ENCODE measurements at places on chromosomes 1 and 21. TPM values are rescaled to one million over a fixed set of nuclear protein-coding genes. Genes with fewer than 3 reads are reported as not detected.

The CELA2A gene
- not detected for total RNA-seq

The LCE2B gene
- total RNA-seq = not detected

GRCh38 chr1:183188240-183188639, 2.2 kb downstream of the LAMC2 start:
- DNase-seq = no peak

GRCh38 chr21:46152927-46153246, 2.5 kb downstream of the FTCD start:
- no peak for DNase-seq

DNA sequence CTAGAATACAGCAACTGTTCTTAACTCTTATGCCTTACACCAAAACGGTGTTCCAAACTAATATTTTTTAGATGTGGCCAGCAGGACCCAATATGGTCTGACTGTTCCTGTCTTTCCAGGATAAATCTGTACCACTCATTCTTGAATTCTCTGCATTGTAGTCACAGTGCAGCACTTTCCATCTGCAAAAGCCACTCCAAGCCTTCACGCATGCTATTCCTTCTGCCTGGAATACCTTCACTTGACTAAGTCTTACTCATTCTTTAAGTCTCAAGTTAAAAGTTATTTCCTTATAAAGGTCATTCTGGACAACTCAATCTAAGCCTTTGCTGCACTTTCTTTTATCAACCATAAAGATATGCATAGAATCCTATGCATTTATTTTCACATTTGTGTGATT, 1194.5 kb downstream of the PLA2G4A start:
- no peak for DNase-seq

DNA sequence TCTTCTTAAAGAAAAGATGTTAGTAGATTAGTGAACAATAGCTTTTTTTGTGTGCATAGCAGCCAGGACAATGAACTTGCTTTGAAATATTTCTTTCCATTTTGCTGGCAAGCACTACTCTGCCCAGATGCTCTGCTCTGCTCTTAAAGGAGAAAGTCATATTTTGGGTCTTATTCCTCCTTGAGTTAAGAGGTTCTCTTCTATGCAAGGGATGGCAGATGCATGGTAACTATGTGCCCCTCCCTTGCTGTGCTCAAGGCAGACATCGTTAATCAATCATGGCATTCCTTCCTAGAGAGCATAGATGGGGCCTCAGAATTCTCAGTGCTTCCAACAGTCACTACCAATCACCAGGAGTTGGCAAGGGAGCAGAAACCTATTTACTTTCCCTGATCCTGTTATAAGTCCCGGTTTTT, 27.6 kb downstream of the NIPAL3 start:
- DNase-seq = no peak

- DNase-seq = no peak
Measured at GRCh38 chr1:203632941-203633340, 6.3 kb downstream of the ATP2B4 start.

DNA sequence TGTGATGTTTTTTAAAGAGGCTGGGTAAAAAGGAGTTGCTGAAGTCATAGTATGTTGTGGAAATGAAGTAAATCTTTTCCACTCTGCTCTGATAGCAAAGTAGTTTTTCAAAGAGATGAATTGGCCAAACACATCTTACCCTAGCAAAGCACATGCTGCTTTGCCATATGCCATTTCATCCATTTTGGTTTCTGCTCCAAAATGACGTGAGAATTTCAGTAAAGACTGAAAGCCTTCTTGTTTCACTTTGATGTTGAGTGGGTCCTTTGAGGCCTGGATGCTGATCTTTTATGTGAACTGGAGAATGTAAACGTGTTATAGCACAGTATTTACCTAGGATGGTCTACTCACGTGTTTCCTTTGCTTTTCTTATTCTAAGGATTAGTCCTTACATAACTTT, 73.3 kb upstream of the PGD start:
- DNase-seq = no peak
